ENCODE measurements at places on chromosomes 4 and X.

DNA sequence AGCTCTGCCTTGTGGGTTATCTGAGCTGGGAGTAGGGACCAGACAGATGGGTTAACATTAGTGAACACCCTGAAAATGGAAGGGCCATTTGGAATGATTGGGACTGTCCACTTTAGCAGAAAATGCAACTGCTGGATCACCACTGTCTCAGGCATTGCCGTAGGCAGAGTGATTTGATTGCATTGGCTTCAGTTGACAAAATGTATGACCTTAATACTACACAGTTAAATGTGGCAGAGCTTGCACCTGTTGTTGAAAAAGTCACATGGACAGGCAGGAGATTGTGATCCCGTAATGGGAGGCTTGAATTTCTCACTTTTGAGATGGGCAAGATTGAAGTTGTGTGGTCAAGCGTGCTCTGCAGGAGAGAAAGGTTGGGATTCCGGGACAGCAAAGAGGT is 166.5 kb upstream of the PUDP start:
- DNase-seq: no peak

DNA sequence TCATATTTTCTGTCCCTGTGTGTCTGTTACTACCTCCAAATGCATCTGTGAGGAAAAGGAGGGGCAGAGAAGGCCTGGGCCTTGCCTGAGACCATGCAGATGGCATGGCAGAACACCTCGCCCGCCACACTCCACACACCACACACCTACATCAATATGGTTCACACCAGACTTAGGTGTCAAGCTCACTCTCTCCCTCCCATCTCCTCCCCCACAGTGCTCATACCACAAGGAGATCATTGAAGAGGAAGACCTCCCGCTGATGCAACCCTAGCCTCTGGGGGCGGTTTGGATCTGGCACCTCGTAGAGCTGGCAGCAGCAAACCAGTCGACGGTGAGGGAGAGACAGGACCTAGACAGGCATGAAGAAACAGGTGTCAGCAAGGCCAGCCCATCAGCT is 16.6 kb upstream of the KDM5C start:
- no peak for DNase-seq

GRCh38 chr4:17366496-17366895 is 145.4 kb downstream of the QDPR start:
- no peak for DNase-seq

DNA sequence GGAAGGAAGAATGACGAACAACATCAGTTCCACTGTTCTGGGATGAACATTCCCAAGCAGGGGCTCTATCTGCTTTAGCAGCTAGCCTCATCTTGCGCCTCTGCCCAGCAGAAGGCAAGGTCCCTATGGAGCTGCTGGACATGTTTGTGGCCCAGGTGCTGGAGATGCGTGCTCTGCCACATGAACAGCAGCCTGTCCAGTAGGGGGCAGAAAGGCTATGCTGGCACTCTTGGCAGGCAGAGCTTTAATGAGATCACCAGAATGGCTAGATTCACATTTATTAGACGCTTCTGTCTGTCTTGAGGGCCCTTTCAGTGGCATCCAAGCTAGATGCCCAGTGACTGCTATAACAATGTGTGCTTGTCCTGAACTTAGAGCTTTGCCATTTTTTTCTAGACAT is 1826.0 kb downstream of the STIM2 start:
- no peak for DNase-seq

DNA sequence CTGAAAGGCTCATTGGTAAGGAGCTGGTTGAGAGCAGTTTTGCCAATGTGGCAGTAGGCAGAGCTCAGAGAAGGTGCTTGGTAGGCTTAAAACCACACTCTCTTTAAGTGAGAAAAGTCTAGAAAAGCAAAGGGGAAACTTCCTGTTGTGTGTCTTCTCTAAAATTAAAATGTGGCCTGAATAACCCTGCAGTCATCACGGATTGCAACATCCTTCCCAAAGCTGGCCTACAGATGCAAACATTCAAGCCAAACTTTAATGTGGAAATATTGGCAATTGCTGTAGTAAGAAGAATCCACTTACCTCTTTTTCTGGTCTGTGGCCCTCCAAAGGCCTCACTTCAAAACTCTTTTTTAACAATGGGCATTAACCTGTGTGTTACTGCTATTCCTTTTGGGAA is 348.5 kb downstream of the OPHN1 start:
- DNase-seq: no peak

- no peak for DNase-seq
Measured at GRCh38 chrX:50100188-50100587, 100.6 kb downstream of the AKAP4 start.

DNA sequence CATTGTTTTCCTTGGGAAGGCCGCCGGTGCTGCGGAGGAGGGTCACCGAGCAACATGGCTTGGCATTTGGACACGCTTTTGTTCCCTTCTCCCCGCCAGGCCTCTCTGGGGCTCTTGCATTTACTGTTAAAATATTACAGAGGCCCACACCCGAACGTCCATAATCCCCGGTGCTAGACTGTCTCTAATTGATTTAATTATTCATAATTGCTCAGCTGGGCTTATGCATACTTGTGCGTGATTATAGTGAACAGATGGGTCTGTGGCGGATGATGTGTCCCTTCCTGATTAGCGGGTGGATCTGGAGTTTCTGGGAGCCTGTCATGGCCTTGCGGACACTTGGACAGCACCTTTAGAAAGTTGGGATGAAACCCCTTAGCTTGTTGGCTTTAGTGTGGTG is 100.2 kb upstream of the MSX1 start:
- no peak for DNase-seq

DNA sequence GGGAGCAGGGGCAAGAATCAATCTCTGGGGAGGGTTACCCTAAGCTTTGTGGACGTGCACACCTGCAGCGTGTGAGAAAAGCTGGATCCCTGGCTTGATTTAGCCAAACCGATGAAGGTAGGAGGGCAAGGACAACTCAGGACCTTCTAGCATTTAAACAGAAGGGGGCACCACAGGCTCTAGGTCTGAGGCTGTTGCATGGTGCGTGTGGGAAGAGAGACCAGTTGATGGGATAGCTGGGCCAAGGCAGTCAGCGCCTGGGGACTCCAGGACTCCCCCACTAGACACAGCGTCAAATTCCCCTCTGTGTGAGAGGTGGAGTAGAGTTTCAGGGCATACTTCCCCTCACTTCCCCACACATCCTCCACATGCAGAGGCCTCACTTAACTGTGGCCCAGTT is 4.3 kb downstream of the GABRQ start:
- no peak for DNase-seq

DNA sequence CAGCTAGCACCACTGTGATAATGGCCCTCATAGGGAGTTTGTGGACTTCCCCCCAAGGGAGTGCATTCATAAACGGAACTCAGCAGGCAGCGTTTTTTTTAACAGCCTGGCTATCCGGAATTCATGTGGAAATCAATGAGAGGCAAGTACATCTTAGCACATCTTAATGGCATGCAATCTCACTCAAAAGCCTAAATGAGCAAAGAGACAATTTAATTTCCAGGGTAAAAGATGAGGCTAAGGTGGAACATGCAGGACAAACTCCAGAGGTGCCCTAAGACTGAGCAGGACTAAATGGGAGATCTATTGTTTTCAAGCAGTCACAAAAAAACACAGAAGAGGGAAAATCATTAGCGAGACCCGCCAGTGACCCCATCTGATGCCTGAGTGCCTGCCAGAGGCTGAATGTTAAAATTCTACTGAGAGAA is 243.5 kb upstream of the KCNIP4 start:
- DNase-seq: no peak

DNA sequence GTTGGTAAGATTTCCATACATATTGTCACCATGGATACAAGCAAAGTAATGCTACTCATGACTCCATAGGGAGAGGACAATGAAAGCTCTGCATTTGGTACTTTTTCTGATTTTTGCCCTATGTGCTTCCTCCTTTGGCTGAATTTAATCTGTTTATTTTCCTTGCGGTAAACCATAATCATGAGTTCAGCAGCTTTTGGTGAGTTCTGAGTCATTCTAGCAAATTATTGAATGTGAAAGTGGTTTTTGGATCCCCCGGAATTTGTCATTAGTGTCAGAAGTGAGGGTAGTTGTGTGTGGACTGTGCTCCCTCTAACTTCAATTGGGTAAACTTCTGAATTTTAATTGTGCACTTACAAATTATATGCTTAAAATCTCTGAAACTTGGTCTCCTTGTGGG is 170.3 kb downstream of the MOSPD2 start:
- no peak for DNase-seq

DNA sequence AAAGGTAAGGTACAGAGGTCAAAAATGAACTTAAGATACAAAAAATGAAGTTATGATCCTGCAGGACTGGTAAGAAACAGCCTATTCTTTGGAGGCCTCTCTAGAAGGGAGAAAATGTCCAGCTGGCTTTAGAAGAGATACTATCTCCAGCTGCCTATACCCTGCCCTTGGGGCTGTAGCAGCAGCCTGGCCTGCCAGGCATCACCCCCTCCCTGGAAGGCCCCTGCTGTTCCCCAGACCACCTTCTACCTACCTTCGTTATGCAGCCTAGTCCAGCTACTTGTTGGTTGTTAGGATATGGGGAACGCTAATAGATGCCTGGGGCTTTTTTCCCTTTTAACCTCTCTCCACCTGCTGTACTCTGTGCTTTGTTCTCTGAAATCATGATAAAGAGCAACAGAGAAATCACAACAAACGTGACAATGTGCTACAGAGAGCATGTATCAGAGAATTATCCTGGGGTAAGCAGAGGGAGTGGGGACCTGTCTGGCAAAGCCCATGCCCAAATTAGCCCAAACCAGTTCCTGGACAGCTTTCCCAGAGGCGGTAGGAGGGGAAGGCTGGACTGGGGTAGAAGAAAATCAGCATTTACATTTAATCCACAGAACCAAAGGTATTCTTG is 34.5 kb downstream of the FRMD7 start:
- DNase-seq: no peak

DNA sequence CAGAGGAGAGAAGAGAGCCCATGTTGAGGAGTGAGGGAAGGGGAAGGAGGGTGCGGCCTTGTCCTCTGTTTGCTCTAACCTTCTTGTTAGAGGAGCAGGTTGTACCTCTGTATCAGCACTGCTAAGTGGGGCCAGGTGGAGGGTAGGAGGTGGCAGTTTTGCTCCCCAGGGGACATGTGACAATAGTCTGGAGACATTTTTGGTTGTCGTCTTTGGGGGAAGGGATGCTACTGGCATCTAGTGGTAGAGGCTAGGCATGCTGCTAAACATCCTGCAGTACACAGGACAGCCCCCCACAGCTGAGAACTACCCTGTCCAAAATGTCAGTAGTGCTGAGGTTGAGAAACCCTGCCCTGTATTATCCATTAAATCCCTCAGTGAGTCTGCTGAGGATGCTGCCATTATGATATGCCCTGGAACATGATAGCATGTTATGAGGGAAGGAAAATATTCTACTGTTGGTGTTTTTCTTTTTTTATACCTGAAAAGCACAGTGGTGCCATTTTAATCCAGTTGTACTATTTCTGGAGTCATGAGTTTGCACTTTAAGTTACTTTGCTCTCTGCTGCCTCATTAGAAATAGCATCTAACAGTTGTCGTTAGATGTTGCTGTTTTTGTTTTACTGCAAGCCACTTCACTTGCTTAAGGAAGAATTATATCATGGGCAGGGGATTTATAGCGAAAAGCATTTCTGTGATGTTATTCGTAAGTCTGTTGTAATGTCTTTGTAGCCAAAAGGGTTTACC is 90.6 kb downstream of the LRP2BP start:
- no peak for DNase-seq

DNA sequence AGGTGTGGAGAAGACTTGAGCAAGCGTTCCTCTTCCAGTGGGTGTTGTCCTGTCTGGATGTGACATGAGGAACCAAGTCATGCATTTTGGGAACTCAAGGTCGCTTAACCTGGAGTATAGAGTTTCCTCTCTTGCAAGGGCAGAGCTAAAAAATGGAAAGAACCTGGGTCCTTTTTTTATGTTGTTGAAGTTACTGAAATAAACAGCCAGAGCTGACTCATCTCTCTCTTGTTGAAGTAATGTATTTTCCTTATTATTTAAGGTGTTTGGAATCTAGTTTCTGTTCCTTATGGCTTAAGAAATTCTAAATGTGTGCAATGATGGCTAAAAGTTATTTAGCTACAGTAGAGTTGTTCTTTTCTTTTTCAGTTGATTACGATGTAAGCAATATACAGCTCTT is 314.5 kb downstream of the CAMK2D start:
- no peak for DNase-seq

DNA sequence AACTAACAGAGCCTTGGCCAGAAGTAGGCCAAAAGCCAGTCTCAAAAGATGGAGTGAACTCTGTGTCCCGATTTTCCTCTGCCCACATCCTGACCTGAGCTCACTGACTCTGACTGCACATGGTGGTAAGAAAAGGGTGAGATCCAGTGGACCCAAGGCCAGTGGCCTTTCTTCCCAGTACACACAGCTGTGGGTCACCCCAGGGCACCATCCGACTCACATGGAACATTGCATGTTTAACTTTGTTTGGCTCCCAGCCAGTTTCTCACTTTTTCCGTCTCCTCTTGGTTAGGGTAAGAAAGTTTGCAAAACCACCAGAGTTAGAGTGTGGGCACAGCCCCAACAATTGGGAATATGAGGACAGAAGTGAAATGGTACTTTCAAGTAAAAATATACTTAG is 69.8 kb downstream of the GAB1 start:
- DNase-seq: no peak

GRCh38 chr4:10140866-10141759 is 24.5 kb upstream of the WDR1 start:
- DNase-seq: no peak

DNA sequence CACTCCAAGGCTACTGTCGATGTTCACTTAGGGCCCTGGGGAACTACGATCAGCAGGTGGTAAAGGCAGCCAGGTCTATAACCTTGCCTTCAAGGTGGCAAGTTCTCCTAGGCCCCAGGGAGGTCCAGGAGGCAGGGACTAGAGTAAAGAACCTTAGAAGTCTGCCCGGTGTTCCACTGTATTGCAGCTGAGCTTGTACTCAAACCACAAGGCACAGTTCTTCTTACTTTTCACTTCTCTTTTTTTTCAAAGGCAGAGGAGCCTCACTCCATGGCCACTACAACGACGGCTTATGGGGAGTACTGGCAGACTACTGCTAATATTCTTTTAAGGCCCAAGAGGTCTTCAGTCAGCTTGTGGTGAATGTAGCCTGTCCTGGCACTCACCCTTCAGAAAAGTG is 78.8 kb upstream of the GPR174 start:
- no peak for DNase-seq

DNA sequence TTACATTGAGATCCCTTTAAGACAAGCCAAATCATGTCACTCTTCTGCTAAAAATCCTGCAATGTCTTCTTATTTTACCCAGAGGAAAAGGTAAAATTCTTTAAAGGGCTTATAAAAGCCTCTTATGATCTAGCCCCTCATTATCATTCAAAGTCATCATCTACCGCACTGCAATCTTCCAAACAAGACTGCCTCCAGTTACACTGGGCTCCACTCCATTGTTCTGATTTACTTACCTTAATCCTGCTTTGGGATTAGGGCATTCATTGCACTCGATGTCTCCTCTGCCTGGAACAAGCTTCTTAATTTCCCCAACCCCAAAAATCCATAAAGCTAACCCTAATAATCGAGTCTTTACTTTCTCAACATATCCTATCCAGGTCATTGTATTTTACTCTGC is 269.1 kb downstream of the PCDH18 start:
- DNase-seq: no peak

GRCh38 chr4:104772849-104773248 is 278.2 kb upstream of the CXXC4 start:
- DNase-seq: no peak

Data from stimulated activated CD4-positive, alpha-beta T cell treated with anti-CD3 and anti-CD28 coated beads, Interleukin-15, amount 100 ng/mL, for 1 hour (primary cell).